Stimulated activated CD8-positive, alpha-beta memory T cell treated with anti-CD3 and anti-CD28 coated beads, Interleukin-4, amount 100 ng/mL, for 4 hours (primary cell): ENCODE measurements at places on chromosomes 2 and 18.

DNA sequence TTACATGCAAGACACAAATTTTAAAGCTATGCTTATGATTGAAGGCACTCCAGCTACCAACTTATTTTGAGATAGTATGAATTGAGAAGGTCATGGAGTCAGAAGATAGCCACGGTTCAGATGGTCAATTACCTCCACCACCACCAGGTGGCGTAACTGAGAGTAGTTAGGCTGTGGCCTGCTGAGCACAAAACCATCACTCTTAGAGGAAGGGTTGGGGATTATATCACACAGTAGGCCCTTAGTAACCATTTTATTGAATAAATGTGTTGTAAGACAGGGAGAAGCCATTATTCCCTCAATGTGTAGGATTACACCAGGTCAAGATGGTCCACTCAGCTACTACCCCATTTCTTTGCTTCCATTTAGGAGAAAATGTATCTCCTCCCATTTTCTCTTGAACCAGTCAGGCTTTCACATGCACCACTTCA is 18.8 kb downstream of the KLHL41 start:
- peak; percentile 36 for DNase-seq

GRCh38 chr18:8610459-8610851 is 1.2 kb downstream of the RAB12 start:
- DNase-seq = no peak

DNA sequence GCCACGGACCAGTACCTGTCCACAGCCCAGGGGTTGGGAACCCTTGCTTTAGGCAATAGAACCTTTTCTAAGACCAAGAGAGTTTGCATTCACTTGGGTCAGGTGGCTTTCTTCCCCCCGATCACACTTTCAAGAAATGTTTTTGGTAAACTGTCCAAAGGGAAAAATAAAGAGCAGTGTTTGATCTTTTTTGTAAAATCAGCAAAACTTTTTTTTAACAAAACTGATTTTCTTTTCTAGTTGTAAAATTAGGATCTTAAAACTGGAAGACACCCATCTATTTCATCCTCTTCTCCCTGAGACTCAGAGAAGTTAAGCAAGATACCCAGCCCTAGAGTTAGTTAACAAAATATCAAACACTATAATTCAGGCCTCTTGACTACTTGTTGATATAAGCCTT is 6.1 kb upstream of the SESTD1 start:
- DNase-seq = no peak

DNA sequence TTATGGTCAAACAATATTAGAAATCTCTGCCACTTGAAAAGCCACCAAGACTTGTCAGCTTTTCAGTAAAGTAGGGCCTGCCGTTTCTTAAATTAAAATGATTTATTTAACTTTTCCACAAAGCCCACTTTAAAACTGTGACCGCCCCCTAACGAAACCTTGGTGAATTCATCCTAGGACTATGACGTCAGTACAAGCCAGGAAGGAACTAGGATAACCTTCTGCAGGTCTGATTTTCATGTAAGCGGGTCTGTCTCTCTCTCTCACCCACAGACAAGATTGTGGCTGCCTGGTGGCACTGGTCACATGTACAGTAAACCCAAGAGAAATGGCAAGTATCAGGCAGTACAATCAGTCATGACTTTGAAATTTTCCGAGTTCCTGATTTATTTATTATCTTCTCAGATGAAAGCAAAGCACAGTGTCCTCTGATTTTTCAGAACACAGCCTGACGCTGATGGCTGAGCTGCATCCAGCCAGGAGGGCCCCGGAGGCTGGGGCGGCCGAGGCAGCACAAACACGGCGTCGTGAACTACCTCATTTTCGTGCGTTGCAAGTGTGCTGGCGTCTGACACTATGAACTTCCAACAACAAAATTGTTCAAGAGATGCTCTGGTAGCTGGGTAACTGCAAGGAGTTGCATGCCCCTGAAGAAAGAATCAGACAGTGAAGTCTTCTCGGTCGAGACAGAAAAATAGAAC is 18.9 kb downstream of the SALL3 start:
- DNase-seq = no peak

GRCh38 chr2:122692400-122693083 is 937.1 kb downstream of the TSN start:
- DNase-seq = no peak

DNA sequence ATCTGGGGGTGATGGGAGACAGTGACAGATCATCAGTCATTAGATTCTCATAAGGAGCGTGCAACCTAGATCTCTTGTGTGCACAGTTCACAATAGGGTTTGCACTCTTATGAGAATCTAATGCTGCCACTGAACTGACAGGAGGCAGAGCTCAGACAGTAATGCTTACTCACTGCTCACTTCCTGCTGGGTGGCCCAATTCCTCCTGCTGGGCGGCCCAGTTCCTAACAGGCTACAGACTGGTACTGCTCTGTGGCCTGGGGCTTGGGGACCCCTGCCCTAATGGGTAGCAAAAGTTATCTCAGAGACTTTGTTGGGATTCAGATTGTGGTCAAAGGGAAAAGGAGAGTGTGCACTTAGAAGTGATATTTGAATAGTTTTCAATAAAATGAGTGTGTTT is 840.1 kb upstream of the ID2 start:
- DNase-seq = no peak
